ENCODE measurements at places on chromosomes 5 and 9.

DNA sequence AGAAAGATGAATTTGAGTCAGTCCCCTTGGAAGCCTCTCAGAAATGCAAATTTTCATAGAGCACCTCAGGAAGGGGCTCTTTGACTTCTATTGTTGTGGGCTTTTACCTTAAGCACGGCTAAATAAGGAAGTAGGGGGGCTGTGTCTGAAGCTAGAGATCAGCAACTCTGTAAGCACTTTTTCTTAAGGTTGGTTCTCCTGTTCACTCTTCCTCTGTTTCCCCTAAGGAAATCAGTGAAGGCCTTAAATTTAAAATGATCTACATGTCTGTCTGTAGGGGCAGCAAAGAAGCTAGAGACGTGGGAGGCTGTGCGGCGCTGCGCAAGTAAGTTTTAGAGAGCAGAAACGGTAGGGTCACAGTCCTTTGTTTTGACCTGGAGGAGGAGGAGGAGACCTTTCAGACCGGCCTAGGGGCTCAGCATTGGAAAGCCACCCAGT, 1.2 kb upstream of the CDC14B start:
- no peak for DNase-seq

DNA sequence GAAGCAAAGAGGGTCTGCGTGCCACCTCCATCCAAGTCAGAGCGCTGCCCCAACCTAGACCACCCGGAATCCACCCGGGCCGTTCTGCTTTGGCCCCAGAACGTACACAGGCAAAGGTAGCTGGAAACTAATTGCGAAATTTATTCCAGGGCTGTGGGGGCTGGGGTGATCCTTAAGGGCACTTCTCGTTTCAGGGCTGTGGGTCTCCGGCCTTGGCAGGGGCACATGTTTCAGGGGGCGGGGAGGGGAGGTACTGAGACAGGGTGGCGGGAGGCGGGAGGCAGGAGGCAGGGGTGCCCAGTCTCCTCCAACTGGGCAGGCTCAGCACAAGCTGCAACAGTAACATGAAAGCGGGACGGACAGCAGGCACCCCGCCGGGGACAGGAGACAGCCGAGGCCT, 26.1 kb downstream of the NR5A1 start:
- DNase-seq, result no peak

DNA sequence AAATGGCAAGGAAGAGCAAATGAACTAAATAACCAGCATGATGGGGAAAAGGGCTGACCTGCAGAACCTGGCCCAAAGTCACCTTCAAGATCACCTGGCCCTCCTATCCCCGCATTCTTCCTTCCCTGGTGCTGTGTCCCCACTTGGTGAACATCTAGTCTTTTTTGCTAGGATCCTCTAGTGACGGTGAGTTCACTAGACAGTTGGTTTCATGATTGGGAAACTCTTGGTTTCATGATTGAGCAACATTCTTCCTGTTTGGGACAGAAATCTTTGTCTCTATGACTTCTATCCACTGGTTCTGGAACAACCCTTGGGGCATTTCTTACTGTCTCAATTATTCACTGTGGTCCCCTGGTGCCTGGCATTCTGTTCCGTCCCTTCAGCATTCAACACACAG, 50.2 kb upstream of the DAB2IP start:
- no peak for DNase-seq

DNA sequence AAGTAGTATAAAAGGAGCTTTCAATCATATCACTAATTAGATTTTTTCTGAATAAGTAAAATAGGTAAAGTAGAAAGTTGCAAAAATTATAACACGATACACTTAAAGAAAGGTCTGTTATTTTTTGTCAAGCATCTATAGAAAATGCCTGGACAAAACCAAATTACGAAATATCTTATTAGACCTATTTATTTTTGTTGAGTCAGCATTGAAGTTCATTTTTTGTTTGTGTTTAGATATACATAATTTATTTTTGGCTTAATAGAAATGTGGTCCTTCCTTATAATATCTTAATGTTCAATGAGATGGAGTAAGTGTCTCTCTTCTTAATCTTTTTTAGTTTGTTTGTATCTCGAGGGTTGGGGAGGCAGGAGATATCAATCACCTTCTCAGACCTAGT, 214.8 kb upstream of the GRIA1 start:
- no peak for DNase-seq

GRCh38 chr5:149114403-149115312, 26.6 kb upstream of the ABLIM3 start:
- DNase-seq, result peak; percentile 9
